Type B pancreatic cell (in vitro differentiated cells): ENCODE measurements at places on chromosomes 5 and 9. TPM values are rescaled to one million over a fixed set of nuclear protein-coding genes. Genes with fewer than 3 reads are reported as not detected.
A peak's percentile ranks its signal among the peaks of the same experiment; 100 is the strongest.

Gene MYO10
- 33.6 and 52.5 TPM in 2 replicates for total RNA-seq

Gene GARIN3
- total RNA-seq, result not detected in 2 replicates

Gene ZFP2
- 1.8 and 4.1 TPM in 2 replicates for total RNA-seq

Gene C1QTNF3
- 3.2 and 5.1 TPM in 2 replicates for total RNA-seq

Gene ZBED3
- total RNA-seq, result 12.5 and 15.4 TPM in 2 replicates

DNA sequence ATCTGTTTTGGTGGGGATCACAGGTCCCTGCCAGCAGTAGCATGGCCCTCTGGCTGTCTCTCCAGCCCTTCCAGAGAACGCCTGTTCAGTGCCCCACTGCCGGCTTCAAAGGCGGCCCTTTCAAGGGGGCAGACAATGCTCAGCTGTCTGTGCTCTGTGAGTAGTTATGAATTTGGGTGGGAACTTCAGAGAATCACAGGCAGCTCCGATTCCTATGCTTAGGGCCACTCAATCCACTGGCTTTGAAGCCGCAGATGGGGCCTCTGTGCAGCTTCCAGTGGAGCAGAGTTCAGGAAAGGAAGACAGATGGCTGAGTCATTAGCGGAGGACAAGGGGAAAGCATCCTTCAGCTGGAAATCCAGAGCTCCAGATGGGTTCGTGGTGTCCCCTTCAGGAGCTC is 42.4 kb downstream of the NKX2-5 start:
- H3K4me1 ChIP-seq, result no peaks in the 10 kb centered on the region
- H3K36me3 ChIP-seq, result no peaks in the 10 kb centered on the region
- no peak overlapping the region for H3K4me3 ChIP-seq
- H3K27ac ChIP-seq, result no peak overlapping the region
- H3K27me3 ChIP-seq, result peaks cover 24% of the 10 kb centered on the region

- no peaks in the 10 kb centered on the region for H3K27me3 ChIP-seq
- no peak for DNase-seq
- H3K36me3 ChIP-seq, result no peaks in the 10 kb centered on the region
- H3K4me3 ChIP-seq, result no peak overlapping the region
- H3K27ac ChIP-seq, result no peak overlapping the region
- H3K4me1 ChIP-seq, result peaks cover 42% of the 10 kb centered on the region
These were observed 191.4 kb downstream of the DCP2 start for GRCh38 chr5:113167985-113168384.

- H3K36me3 ChIP-seq, result no peaks in the 10 kb centered on the region
- no peak overlapping the region for H3K4me3 ChIP-seq
- H3K4me1 ChIP-seq, result no peaks in the 10 kb centered on the region
- no peak for DNase-seq
- H3K27me3 ChIP-seq, result peaks cover 40% of the 10 kb centered on the region
These were observed 41.3 kb upstream of the FOXE1 start for GRCh38 chr9:97811533-97812246.

- no peak for DNase-seq
- no peaks in the 10 kb centered on the region for H3K36me3 ChIP-seq
- H3K27me3 ChIP-seq, result peaks cover 5% of the 10 kb centered on the region
- no peak overlapping the region for H3K27ac ChIP-seq
These were observed 68.4 kb upstream of the SLC1A1 start for GRCh38 chr9:4421847-4422246.

DNA sequence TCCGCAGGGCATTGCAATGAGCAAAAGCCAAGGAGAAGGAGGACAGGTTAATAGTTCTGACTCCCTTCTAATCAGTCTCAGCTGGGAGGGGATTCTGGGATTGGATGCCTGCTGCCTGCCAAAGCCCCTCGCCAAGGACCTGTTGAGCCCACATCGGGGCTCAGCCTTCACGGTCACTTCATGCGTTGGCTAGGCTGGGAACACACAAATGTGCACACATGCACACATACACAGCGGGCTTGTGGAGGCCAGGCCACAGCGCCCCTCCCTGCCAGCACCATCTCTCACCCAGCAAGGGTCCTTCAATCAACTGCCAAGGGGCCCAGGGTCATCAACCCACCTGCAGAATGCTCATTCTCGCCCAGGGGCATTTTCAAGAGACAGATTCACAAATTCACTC is 113.9 kb downstream of the C5orf15 start:
- H3K4me1 ChIP-seq, result peaks cover 12% of the 10 kb centered on the region
- peaks cover 9% of the 10 kb centered on the region for H3K27me3 ChIP-seq
- no peak for DNase-seq

DNA sequence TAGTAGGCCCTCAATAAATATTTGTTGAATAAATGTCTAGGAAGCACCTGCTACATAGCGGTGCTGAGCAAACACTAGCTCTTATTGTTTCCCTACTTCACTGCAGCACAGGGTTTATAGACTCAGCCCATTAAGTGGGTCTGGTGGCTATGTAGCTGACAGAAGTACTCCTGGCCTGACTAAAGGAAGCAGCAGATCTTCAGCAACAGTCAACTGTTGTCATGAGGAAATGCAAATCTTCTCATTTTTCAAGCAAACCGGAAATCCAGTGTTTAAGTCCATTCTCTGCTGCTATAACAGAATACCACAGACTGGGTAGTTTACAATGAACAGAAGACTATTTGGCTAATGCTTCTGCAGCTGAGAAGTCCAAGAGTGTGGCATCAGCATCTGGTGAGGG is 2.8 kb upstream of the TEX10 start:
- H3K4me3 ChIP-seq, result no peak overlapping the region
- no peaks in the 10 kb centered on the region for H3K27me3 ChIP-seq
- DNase-seq, result no peak

- H3K27ac ChIP-seq, result no peak overlapping the region
- no peaks in the 10 kb centered on the region for H3K4me1 ChIP-seq
- H3K36me3 ChIP-seq, result no peaks in the 10 kb centered on the region
- H3K27me3 ChIP-seq, result no peaks in the 10 kb centered on the region
- DNase-seq, result no peak
- H3K4me3 ChIP-seq, result no peak overlapping the region
These were observed 27.6 kb downstream of the MBLAC2 start for GRCh38 chr5:90446961-90447360.

DNA sequence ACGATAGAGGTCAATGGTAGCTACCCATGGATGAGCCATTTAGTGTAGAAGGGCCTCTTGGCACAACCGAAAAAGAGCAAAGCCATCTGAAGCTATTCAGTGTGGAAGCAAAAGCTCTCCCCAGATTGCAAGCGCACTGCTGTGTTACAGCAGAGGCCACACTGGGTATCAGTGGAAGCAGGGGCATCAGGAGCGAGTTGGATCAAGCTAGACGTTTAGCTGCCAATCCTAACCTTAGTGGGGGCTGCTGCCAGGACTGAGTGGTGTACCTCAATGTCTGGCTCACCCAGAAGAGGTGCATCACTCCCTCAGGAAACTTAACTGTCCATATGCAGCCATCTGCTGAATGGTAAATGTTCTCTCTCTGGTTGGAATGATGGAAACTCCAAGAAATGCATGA is 44.5 kb downstream of the RAPGEF1 start:
- no peaks in the 10 kb centered on the region for H3K27me3 ChIP-seq
- H3K27ac ChIP-seq, result no peak overlapping the region
- peaks cover 54% of the 10 kb centered on the region for H3K4me1 ChIP-seq
- no peaks in the 10 kb centered on the region for H3K36me3 ChIP-seq

GRCh38 chr5:160159991-160160792 is 40.9 kb upstream of the PWWP2A start:
- H3K36me3 ChIP-seq, result no peaks in the 10 kb centered on the region
- peak overlapping the region; percentile 24 for H3K27ac ChIP-seq
- DNase-seq, result no peak

- peak overlapping the region; percentile 94 for H3K4me3 ChIP-seq
- peaks cover 33% of the 10 kb centered on the region for H3K27me3 ChIP-seq
- H3K36me3 ChIP-seq, result peaks cover 28% of the 10 kb centered on the region
- H3K4me1 ChIP-seq, result peaks cover 33% of the 10 kb centered on the region
These were observed 566 bp downstream of the IRX2 start for GRCh38 chr5:2750758-2751464.

GRCh38 chr5:146179696-146180095 is 2.8 kb downstream of the LARS1 start:
- H3K27me3 ChIP-seq, result no peaks in the 10 kb centered on the region
- peaks cover 16% of the 10 kb centered on the region for H3K36me3 ChIP-seq
- no peak for DNase-seq
- peaks cover 8% of the 10 kb centered on the region for H3K4me1 ChIP-seq

DNA sequence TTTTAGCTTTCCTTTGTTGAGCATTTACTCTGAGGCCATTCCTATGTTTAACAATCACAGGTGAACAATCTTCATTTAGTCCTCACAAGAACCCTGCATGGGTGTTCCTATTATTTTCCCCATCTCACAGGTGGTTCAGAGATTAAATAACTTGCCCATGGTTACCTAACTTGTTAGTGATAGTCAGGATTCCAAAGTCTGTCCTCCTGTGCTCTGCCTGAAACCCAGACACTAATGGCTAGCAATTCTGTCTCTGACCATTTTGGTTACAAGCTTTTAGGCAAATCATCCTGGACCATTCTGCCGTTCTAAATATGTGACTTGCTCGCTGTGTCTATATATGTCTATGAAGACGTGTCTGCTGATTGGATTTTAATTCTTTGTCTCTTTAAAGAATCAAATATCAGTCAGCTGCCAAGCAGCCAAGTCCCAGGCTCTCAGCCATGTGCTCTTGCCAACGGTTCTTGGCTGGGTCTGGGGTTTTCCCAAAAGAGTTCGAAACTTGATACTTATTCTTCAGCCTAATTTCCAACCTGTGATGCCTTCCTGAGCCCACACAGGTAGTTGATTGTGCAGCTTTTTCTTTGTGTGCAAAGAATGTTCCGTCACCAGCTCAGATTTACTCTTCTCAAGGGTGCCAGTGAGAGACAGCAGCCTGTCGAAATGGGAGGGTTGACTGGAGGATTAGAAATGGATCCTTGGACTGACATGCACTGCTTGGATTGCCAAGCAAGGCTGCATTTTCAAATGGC is 121.7 kb downstream of the NREP start:
- H3K4me1 ChIP-seq, result no peaks in the 10 kb centered on the region
- no peaks in the 10 kb centered on the region for H3K27me3 ChIP-seq
- peaks cover 3% of the 10 kb centered on the region for H3K36me3 ChIP-seq
- H3K27ac ChIP-seq, result no peak overlapping the region

- no peaks in the 10 kb centered on the region for H3K36me3 ChIP-seq
- no peak overlapping the region for H3K4me3 ChIP-seq
- H3K27me3 ChIP-seq, result peaks cover 14% of the 10 kb centered on the region
These were observed 125.9 kb downstream of the APBA1 start for GRCh38 chr9:69546265-69546664.

DNA sequence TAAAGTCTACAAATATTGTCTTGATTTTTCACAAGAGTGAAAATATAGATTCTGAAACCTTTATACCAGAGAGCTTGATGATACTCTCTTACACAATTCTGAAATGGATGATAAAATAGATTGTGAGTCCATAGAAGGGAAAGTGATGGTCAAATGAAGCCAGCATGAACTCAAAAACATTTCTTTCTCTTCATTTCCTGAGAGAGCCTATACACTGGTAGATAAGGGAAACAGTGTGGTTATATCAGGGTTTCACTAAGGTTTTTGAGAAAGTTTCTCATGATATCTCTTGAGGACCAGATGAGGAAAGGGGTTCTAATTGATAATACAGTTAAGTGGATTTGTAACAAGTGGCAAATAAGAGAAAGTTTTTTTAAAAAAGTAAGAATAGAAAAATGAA is 254.1 kb downstream of the PJA2 start:
- DNase-seq, result no peak
- no peaks in the 10 kb centered on the region for H3K4me1 ChIP-seq
- no peaks in the 10 kb centered on the region for H3K27me3 ChIP-seq
- no peak overlapping the region for H3K4me3 ChIP-seq
- no peak overlapping the region for H3K27ac ChIP-seq
- peaks cover 3% of the 10 kb centered on the region for H3K36me3 ChIP-seq
